NCI-H2171 (cell line): ENCODE measurements at places on chromosomes 3 and 15.

- DNase-seq = no peak
These were observed 13.0 kb downstream of the PLD1 start for GRCh38 chr3:171797265-171797679.

- DNase-seq = no peak
These were observed 19.5 kb upstream of the TICRR start for GRCh38 chr15:89555768-89556167.

DNA sequence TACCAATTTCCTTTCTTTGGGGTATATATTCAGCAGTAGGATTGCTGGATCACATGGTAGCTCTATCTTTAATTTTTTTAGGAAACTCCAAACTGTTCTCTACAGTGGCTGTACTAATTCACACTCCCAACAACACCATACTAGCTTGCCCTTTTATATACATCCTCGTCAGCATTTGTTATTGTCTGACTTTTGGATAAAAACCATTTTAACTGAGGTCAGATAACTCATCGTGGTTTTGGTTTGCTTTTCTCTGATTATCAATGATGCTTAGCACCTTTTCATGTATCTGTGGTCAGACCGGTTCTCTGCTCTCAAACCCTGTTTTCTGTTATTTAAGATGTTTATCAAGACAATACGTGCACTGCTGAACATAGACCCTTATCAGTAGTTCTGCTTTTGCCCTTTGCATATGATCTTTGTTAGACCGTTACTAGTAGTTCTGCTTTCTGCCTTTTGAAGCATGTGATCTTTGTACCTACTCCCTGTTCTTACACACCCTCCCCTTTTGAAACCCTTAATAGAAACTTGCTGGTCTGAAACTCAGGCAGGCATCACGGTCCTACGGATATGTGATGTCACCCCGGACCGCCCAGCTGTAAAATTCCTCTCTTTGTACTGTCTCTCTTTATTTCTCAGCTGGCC lies 474.3 kb downstream of the RSL24D1 start:
- DNase-seq = no peak

GRCh38 chr3:32882603-32883025 lies 64.8 kb downstream of the TRIM71 start:
- no peak for DNase-seq

- DNase-seq = no peak
These were observed 399.1 kb downstream of the IL5RA start for GRCh38 chr3:2711081-2711480.
